ENCODE measurements at places on chromosomes 3 and 15.

DNA sequence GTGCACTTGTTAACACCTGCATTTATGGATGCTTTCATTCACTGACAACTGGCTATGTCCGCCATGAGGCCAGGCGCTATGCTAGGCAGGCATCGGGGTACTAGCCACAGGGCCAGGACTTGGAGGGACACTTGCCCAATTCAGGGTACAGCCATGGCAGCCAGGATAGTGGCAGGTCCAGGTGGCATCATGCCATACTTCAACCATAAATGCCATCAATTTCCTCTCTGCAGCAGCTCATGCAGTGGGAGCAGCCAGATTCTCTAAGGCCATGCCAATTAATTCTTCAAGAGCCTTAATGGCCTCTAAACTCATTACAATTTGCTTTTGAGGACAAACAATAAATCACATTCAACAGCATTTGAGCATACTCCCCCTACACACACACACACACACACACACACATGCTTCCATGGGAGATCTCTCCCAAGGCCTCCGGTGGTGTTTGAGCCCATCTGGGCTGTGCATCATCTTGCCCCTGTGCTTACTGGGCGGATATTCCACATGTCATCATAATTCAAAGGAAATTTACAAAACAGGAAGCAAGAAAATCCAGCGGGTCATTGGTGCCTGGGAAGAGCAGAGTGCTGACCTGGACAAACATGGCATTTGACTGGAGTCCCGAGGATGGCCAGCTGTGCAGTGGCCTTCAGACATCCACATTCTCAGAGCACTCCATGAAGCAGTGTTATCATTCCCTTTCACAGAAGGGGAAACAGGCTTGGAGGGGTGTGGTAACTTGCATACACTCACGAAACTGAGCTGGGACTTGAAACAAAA lies 109.1 kb downstream of the IQSEC1 start:
- DNase-seq, result no peak

- no peak for DNase-seq
Measured at GRCh38 chr3:18428036-18428435, 2.9 kb upstream of the SATB1 start.

DNA sequence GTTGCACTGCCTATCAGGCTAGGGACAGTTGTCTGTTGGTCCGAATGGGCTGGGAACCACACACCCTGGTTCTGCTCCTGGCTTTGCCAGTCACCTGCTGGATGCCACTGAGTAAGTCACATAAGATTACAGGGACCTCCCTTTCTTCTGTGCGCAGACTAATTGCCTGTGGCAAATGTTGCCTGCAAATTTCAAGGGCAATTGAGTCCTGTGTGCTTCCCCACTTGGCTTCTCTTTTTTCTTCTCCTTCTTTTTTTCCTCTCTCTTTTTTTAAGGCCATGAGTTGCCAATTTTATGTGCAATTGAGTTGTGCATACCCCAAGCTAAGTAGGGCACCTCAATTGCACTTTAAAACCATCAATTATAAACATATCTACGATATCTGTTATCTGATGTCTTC lies 963.4 kb downstream of the MCTP2 start:
- no peak for DNase-seq

GRCh38 chr3:143851331-143852017 lies 3.2 kb upstream of the SLC9A9 start:
- no peak for DNase-seq

DNA sequence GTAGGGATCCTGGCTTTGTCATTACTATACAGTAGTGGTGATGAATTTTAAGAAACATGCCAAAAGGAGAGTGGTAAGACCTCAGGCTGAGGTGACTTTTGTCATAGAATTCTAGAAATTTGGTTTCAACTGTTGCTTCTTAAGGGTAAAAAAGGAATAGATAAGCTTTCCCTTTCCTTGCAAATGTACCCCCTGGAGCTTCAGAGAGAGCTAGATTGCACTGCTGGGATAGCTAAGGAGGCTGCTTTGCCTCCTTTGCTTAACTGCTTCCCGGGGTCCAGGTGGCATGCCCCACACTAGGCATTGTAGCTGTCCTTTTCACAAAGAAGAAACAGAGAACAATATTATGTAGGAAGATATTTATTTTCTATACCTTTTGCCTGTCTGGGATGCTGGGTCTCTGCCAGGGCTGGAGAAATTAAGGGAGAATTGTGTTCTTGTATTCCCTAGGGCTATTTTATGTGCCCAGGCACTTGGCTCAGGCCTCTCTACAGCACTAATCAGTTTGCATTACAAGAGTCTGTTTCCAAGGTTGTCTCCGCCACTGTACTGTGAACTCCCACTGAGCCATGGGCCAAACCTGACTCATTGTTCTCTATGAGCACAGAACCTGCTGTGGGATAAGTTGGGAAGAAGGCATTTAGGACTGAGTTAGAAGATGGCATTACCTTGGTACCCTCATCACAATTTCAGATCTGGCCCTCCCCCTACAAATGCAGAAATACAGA lies 460.0 kb downstream of the PDCD6IP start:
- no peak for DNase-seq

DNA sequence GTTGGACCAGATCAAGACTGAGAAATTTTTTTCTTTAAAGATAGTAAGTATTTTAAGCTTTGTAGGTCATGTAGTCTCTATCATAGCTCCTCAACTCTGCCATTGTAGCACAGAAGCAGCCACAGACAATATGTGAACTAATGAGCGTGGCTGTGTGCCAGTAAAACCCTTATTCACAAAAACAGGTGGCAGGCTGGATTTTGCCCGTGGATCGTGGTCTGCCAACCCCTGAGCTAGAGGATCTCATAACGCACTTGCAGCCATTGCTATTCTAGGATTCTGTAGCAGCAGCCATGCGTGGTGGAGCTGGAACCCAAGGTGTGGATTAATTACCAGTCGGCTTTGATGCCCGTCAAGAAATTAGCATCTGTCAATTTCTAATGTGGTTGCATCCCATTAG lies 68.7 kb upstream of the PLXNA1 start:
- no peak for DNase-seq

- DNase-seq, result no peak
Measured at GRCh38 chr3:27125821-27126501, 243.2 kb downstream of the NEK10 start.

- no peak for DNase-seq
Measured at GRCh38 chr15:29127506-29128430, 141.9 kb downstream of the NSMCE3 start.

GRCh38 chr15:69224383-69224782 lies 63.9 kb downstream of the GLCE start:
- DNase-seq, result no peak

DNA sequence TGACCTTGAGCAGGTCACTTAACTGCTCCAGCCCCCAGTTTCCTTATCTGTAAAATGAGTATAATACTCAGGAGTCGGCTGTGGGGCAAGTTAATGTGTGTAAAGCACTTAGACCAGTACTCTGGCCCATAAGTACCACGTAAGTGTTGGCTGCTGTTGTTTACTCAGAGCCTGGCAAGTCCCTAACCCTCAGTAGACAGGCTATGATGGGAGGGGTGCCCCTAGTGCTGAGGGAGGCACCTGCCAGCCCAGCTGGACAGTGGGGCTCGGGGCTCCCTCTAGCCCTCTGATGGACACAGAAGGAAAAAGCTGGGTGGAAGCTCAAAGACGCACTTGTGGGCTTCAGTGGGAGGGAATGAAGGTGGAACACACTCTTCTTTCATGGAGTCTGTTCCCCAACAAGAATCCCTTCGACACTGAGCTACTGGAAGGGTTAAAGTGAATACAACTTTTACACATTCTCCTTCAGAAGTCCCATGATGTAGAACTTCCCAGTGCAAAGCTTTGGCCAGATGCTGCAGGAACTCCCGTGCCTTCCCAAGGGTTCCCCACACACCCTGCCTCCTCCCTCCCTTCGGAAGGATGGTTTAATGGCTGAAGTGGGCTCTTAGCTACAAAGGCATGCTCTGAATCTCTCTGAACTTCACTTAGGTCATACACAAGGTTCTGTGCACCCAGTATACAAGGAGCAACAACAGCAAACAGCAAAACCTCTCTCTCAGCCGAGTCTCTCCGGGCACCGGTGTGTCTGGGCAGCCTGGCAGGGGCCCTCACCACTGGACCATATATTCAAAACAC lies 25.4 kb downstream of the TMEM44 start:
- no peak for DNase-seq

- DNase-seq, result no peak
Measured at GRCh38 chr3:48202632-48203031, 14.4 kb upstream of the CDC25A start.

DNA sequence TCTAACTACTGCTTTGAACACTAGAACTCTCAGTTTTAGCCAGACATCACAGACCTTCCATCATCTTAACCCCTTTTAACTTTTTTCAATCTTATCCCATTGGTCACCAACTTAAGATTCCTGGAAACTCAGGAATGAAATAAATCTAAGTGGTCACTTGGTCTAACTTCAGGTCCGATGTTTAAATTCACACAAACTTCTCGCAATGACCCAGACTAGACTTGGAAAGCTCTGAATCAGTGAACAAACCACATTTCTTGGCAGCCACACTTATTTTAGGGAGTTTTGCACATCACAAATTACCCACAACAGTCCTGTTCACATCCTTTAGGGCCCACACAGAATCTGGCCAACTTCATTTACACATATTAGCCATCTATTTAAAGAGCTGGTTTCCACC lies 118.9 kb downstream of the MAGI1 start:
- DNase-seq, result no peak

DNA sequence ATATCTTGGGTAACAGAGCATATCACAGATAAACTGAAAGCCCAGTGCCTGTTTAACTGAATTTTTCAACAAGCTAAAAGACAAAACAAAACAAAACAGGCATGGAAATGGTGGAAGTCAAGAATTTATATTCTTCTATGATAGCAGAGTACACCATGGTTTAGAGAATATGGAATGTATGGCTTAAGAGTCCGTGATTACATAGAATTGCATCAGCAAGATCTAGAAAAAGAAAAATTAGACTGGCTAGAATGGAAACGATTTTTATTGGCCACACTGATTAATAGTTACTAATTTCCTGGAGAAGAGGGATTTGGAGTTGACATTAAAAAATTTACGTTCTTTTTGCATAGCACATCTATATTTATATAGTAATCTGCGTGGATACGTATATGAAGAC lies 435.2 kb upstream of the DPPA4 start:
- DNase-seq, result no peak

DNA sequence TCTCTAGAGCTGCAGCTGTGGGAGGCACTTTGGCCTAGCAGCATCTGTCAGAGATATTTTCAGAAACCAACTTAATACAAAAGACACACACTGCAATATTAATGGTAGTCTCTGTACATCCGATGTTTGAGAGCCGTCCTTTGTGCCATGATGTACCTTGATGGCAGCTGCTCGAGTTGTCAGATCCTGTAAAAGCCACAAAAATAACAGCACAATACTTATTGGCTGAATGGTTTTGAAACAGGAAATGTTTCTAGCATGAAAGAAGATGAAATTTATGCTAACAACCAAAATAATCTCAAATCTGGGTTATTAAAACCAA lies 445.5 kb upstream of the TBL1XR1 start:
- no peak for DNase-seq

- no peak for DNase-seq
Measured at GRCh38 chr3:143092191-143092590, 27.4 kb upstream of the CHST2 start.

DNA sequence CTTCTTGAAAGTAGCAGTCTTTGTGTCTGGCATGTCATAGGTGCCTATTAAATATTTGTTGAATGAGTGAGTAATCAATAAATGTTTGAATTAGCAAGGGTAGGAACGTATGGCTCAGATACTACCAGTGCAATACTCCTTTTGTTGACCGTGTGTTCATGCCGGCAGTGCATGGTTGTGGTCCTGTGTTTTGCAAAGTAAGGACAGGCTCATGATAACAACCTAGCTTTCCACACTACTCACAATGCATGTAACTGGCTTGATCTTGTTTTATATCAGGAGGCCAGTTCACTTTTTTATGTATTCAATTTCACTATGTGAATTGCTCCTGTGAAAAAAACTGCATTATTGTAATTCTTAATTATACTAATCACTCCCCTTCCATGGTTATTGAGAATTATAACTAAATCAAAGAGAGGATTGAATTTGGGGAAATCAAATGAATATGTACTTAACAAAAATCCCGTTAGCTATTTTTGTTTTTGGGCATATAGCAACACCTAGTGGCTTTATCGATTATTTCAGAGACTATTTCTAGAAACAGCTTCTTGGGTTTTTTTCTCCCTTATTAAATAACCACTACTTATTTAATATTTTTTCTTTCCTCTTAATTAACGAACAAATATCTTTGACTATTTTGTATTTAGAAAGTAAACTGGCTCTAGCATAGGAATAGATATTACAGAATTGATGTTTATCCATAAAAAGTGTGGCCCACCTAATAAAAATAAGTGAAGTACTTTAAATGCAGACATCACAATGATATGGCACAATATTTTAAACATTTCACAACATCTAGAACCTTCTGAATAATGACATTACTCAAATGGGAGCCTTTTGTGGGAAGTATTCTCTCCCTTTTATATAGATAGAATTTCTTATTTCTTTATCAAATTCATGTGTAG lies 218.5 kb downstream of the BBX start:
- no peak for DNase-seq

DNA sequence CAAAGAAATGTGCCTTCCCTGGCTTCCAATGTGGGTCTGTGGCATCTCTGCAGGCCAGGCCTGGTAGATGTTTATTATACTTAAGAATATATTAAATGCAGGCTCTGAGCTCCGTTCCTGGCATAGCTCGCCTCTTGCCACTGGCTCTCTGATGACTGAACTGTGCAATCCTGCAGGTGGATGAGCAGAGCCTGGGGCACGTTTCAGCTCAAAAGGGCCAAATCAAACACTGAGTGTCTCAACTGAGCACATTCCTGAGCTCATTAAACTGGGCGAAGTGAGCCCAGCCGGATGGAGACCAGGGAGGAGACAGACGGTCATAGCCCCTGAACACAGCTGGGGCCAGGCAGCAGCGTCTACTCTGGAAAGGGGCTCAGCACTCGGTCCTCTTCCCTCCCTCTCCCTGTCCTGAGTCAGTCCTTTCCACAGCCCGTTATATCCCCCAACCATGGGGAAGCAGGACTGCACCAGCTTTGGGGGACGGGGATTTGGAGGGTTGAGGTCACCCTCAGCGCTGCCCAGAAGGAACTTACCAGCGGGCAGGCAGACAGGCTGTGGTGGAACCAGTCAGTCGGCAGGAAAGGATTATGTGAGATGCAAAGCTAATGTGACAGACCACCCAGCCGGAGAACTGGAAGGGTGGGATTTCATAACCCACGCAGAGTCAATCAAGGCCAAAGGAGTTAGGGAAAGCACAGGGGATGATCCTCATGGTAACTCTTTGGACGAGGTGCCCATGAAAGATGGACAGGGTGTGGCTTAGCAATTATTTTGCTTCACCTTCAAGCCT lies 77.4 kb upstream of the ANKRD34C start:
- no peak for DNase-seq

- DNase-seq, result no peak
Measured at GRCh38 chr3:133540896-133541674, 32.4 kb upstream of the CDV3 start.
